ENCODE measurements at places on chromosomes 3 and 15.

DNA sequence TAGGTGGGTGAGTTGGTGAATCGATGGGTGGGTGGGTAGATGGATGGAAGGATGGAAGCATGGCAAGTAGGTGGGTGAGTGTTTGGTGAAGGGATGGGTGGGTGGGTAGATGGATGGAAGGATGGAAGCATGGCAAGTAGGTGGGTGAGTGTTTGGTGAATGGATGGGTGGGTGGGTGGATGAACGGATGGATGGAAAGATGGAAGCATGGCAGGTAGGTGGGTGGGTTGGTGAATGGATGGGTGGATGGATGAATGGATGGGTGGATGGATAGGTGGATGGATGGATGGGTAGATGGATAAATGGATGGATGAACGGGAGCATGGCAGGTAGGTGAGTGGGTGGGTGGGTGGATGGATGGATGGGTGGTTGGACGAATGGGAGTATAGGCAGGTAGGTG is 65.1 kb downstream of the SLC6A1 start:
- no peak for DNase-seq

- DNase-seq = no peak
Observed at GRCh38 chr3:59813148-59813538, 763.3 kb upstream of the CFAP20DC start.

GRCh38 chr3:149625795-149626194 is 32.0 kb downstream of the WWTR1 start:
- no peak for DNase-seq

GRCh38 chr3:189488241-189488767 is 142.9 kb upstream of the TP63 start:
- no peak for DNase-seq

DNA sequence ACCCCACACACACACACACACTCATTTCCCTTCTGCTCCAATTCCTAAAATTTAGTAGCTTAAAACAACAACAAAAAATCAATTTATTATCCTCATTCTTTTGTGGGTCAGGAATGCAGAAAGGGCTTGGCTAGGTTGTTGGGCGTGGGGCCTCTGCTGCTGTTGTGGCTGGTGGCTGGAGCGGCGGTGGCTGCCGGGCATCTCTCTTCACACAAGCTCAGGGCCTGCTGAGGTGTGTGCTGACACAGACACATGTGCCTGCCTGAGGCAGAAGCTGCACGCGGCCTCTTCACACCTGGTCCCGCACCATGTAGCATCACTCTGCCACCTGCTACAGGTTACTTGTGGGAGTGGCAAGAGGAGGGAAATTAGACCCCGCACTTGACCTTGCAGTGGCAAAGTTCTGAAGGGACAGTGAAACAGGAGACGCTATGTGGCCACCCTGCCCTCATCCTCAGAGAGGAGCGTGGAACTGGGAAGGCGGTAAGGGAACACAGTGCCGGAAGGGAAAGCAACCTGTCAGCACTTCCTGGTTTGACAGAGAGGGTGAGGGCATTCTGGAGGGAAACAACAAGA is 64.0 kb upstream of the PRR20G start:
- no peak for DNase-seq

DNA sequence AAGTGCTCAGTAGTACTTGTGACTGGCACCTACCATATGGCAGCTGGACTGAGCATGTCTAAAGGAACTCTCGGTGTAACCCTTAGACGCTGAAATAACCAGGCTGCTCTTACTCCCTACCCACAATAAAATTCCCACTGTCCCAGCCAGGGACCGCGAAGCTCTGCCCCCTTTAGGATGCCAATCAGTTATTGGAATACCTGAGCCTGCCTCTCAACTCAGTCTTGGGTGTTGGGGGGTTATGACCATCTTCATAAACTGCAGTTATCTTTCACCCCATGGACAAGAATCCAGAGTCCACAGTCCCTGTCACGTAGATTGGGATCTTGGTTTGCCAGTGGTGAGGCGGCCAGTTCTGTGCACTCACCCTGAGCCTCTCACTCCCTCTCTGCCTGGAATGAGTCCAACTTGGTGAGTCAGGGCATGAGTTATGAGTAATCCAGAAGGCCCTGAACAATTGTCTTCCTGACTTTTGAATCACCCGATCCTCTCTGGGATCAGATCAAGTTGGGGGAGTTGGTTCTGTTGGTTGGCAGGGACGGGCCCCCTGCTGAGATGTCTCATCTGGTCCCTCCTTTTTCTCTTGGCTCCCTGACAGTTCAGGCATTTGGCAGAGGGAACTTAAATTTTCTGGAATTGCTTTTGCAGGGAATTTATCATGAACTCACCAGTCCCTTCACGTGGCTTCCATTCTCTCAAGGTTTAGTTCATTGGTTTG is 120.1 kb upstream of the UBE2E1 start:
- no peak for DNase-seq

DNA sequence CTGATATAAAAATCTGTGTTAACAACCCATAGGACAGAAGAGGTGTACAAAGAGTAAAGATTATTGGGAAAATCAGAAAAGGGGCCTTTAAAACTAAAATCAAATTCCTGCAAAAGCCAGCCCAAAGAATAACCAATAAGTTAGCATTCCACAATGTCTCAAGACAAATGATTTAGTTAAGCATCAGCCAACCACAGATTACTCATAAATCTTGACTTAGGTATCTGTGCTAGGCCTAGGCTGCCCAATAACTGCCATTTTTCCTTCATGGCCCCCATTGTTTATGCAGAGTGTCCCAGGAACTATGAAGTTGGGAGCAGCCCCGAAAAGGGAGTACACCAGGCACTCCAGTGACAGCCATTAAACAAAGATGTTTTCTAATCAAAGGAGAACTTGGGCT is 7.4 kb downstream of the TRANK1 start:
- DNase-seq = no peak

DNA sequence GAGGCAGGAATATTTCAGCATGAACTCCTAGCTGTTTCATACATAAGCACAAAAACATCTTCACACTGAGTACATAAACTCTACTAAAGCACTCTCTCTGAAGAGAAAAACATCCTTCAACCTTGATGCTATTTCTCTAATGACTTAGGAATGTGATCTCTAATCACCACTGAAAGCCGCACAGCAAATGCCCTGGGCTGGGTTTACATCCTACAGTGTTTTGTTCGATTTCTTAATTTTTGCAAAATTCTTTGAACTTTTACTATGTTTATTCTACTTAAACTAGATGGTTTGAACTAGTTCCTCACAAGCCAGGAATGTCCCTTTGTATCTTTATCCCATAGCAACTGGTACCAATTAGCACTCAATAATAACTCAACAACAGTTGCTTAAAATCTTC is 130.9 kb upstream of the ABI3BP start:
- no peak for DNase-seq

DNA sequence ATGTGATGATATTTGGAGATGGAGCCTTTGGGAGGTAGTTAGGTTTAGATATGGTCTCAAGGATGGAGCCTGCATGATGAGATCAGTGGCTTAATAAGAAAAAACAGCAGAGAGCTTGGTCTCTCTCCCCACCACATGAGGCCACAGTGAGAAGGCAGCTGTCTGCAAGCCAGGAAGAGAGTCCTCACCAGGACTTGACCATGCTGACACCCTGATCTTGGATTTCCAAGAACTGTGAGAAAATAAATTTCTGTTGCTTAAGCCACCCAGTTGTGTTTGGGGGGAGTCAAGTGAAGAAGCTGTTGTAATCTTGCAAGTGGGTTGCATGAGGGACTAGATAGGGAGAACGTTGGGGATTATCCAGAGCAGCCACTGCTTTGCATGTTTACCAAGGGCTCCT is 62.3 kb upstream of the TNFAIP8L3 start:
- no peak for DNase-seq

DNA sequence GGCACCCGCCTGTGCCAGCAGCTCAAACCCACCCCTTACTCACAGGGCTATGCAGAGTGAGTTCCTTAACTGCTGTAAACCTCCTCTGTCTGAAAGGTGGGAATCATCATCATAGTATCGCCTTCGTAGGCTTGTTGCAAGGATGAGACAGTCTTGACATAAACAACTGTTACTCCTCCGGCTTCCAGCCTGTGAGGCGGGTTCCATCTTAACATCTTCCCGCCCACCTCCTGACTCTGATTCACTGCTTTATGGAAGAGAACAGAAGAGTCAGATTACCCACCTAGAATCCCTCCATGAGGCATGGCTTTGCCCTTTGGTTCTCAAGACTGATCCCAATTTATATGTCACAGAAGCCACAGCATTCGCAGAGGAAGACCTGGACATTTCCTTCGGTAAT is 21.9 kb downstream of the POLR2M start:
- no peak for DNase-seq

DNA sequence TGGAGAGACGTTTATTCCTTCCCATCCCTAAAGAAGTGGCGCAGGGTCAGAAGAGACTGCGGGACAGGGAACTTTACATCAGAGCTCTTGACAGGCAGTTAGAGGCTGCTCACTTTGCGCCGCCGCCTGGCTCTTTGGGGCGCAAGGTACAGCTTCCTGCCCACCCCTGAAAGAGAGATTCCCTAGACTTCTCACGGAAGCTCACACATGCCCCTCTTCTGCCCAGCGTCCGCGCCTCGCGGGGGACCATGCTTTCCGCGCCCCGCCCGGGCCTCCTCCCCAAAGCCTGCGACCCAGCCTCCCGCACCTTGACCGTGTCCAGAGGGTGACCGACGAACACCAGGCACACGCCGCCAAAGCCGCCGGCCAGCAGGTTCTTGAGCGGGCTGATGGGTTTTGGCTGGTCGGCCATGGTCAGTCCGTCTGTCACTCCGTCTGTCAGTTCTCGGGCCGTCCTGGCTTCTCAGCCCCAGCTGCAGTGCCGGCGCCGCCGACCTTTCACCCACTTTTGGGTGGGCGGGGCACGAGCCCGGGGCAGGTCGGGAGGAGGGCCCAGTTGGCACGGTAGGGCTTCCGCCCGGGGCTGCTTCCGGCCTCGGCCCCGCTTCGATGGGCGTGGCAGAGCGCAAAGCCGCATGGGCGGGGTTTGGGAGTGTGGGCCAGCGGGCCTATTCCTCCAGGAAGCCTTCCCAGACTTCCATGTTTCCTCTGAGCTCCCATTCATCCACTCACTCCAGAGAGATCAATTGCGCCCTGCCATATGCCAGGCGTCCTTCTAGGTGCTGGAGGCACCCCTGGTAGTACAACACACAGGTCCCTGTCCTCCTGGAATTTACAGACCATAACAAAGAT is at the start of gene SLC25A20:
SLC25A20 (minus strand) TSS at position 500 of the 852 bp plus-strand sequence; CDS start at position 412, 88 bp downstream.
- DNase-seq = no peak

GRCh38 chr3:12752102-12752501 is 7.0 kb downstream of the TMEM40 start:
- DNase-seq = no peak

DNA sequence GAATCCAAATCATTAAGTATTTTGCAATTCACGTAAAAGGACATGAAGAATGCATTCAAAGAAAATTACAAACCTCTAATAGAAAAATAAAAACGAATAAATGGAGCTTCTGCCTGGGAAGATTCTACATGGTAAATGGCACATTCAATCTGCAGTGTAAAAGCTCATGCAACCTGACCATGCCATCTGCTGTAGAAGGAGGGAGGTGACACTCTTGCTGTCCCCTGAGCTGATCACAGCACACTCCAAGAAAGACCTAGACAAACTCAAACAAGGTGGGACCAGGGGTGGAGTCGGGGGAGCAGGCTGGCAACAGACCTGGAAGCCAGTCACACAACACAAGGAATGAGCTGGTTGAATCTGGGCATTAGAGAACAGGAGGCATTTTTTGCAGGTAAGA is 101.8 kb downstream of the BDH1 start:
- DNase-seq = no peak

DNA sequence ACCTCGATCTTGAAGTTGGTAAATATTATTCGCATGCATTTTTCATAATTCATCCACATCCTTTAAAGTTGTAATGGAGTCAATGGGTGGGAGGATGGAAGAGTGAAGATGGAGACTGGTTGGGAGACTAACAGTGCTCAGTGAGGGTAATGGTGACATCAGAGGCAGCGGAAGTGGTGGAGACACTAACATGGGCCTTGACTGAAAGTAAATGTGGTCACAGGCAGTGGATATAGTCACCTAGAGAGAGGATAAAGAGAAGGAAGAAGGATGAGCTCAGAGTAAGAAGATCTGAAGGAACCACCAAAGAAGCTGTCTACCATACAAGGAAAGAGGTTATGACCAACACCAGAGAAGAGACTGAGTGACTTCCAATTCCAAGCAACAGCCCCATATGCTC is 281.6 kb upstream of the STT3B start:
- DNase-seq = no peak

DNA sequence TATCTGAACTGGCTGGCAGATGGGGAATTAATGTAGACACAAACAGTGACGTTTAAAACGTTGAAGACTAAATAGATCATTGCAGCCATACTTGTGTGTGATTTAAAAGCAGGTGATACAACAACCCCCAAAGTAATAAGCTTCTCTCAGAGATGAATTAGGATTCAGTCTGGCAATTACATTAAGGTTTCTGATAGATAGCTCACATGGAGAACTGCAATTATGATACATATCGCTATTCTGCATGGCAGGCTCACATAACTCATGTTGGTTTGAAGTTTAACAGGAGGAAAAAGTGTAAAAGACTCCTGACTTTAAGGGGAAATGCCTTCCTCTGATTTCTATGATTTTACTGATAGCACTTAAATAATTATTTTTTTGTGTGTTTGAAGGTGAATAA is 196.9 kb downstream of the CLSTN2 start:
- DNase-seq = no peak

DNA sequence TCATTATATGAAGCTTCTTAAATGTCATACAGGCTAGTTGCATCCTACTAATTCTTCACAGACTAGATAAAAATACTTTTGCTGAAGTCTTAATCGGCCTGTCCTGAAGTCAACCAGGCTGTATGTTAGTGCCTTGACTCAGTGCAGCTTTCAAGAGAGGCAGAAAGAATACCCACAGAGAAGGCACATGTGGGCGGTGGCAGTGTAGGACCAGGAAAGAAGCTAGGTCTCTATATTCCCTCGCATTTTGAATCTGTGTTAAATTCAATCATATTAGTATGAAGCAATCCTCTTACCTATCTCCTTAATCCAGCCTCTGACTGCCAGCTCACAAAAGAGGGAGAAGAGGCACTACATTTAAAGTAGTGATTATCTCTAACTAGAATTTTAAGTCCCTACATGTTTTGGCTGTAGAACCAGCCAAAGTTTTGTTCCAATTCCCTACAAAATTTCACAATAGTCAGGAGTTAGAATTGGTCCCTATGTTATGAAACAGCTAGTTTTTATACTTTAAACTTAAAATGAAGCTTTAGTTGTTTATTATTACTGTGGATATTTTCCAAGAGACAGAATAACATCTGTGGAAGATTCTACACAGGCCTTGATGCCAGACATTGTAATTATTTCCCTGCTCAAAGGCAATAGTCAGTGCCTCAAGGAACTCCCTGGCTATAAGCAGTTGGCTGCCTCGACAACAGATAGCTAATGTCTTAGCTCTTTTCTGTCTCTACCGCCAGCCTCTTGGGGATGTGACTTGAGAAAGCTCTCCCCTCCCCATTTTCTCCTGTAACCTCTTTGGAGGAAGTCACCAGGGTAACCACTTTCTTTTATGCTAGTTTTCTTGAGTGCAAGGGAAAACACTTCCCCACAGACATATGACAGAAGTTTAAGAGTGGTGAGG is 31.9 kb downstream of the CRTC3 start:
- DNase-seq = no peak

GRCh38 chr15:50231761-50232160 is 33.8 kb downstream of the HDC start:
- DNase-seq = no peak

All from NCI-H1417 treated with DMSO at 0.1 percent for 48 hours (cell line).